ENCODE measurements at places on chromosomes 12 and 14. TPM values are rescaled to one million over a fixed set of nuclear protein-coding genes. Genes with fewer than 3 reads are reported as not detected.

KERA gene
- total RNA-seq: not detected

ACRBP gene
- 9.1 TPM for total RNA-seq

ASCL1 gene
- not detected for total RNA-seq

ADAM20 gene
- total RNA-seq: 3.5 TPM

KRT3 gene
- total RNA-seq: not detected

DBX2 gene
- total RNA-seq: 0.27 TPM

NACA gene
- total RNA-seq: 509 TPM

KLHL33 gene
- total RNA-seq: 0.42 TPM

RNASE4 gene
- total RNA-seq: 66.4 TPM

M6PR gene
- total RNA-seq: 119 TPM

TBX5 gene
- 0.21 TPM for total RNA-seq

LPAR5 gene
- total RNA-seq: 4.8 TPM

PCK2 gene
- 11.4 TPM for total RNA-seq

AICDA gene
- total RNA-seq: not detected

WBP11 gene
- total RNA-seq: 10.0 TPM

PRH2 gene
- total RNA-seq: not detected

MANSC1 gene
- 36.6 TPM for total RNA-seq

RNASE1 gene
- 537 TPM for total RNA-seq

NOXRED1 gene
- total RNA-seq: not detected

E2F7 gene
- total RNA-seq: not detected

ANG gene
- total RNA-seq: 13.5 TPM

SLC8A3 gene
- total RNA-seq: 0.95 TPM

C12orf76 gene
- 6.4 TPM for total RNA-seq

FAM186B gene
- 0.54 TPM for total RNA-seq

ZC2HC1C gene
- 0.27 TPM for total RNA-seq

DHH gene
- 2.4 TPM for total RNA-seq

C14orf132 gene
- total RNA-seq: 23.0 TPM

TIMM9 gene
- total RNA-seq: 43.9 TPM

MGAT4C gene
- 0.14 TPM for total RNA-seq

REM2 gene
- 0.28 TPM for total RNA-seq

PPP4R3A gene
- 104 TPM for total RNA-seq

CLEC9A gene
- total RNA-seq: not detected

KCNJ8 gene
- total RNA-seq: 8.1 TPM

WNT5B gene
- 3.1 TPM for total RNA-seq

ATP23 gene
- total RNA-seq: 4.4 TPM

PNP gene
- 42.4 TPM for total RNA-seq

DUSP6 gene
- 147 TPM for total RNA-seq

Measured in thoracic aorta (tissue), 2 donors.